ENCODE measurements at places on chromosomes 16 and 17.
A peak's percentile ranks its signal among the peaks of the same experiment; 100 is the strongest.

GRCh38 chr17:50684612-50685333 lies 22.9 kb downstream of the ANKRD40 start:
- DNase-seq: no peak

DNA sequence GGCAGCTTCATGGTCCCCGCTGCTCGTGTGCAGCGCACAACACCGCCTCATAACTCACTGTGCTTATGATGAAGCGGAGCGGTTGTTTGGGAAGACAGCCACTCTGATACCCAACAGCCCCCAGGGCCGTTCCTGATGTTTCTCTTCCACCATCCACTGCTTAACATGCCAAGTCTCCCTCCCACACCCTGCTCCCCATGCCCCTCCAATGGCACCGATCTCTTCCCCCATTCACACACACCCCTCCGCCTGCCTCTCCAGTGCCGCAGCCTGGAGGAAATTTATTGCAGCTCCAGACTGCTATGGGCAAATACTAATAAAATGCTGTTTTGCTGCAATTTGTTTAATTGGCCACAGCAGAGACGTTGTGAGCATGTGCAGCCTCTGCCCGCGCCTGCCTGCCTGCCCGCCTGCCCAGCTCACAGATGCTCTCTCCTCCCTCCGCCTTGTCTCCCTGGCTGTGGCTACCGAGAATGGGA lies 80.3 kb upstream of the LHX1 start:
- DNase-seq: no peak

GRCh38 chr17:41504246-41504977 lies 1.0 kb downstream of the KRT13 start:
- no peak for DNase-seq

GRCh38 chr17:81221371-81221841 lies 1.4 kb downstream of the CEP131 start:
- no peak for DNase-seq

DNA sequence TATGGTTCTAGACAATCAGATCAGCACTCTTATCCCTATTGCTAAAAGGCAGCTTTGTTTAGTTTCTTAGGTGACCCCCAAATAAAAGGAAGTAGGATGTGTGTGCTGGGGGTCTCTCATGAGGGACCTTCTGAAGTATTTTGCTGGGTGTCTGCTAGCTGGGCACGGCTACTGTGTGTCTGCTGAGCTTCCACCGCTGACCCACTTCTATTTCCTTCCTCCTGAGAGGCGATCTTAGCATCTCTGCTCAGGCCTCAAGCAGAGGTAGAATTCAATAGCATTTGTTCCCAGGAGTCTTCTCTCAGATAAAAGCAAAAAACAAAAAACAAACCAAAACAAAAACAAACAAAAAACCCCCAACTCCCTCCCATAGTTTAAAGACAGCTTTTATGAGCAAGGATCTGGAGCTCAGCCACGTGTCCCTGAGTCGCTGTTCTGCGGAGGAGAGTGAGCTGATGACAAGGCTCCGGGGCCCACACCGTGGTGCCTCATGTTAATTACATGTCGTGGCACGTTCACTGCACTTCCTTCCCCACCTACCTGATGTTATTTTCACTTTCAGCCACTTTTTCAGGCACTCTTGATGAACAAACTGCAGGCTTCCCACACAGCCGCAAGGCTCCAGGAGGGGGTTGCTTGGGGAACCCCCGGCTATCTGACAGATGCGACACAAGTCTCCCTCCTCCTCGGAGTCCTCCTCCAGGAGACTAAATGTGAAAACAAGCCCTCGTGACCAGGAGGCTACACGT lies 83.5 kb downstream of the MARCHF10 start:
- no peak for DNase-seq

DNA sequence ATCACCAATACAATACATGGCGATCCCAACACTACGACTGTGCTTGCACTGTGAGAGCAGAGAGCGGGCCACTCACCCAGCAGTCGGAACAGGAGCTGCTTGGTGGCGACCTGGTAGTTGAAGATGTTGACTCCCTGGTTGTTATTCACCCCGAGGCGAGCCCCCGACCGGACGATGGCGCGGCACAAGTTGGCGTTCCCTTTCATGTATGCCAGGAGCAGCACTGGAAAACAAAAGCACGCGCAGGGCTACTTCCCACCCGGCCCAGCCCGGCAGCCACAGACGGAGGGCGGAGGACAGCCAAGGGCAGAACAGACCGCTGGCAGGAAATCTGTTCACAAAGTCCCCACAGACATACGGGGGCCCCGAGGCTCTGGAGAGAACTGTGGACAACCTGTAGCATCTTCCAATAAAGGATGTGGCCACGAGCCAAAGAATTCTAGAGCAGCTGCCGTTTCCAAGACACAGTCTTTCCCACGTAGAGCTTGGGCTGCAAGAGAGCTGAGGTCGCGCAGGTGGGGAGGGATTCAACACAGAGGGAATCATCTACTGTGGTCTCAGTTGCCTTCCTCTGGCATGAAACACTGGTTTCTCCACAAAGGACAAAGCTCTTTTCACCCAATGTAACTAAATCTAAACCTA lies 27.8 kb downstream of the CYB5D2 start:
- DNase-seq: no peak

DNA sequence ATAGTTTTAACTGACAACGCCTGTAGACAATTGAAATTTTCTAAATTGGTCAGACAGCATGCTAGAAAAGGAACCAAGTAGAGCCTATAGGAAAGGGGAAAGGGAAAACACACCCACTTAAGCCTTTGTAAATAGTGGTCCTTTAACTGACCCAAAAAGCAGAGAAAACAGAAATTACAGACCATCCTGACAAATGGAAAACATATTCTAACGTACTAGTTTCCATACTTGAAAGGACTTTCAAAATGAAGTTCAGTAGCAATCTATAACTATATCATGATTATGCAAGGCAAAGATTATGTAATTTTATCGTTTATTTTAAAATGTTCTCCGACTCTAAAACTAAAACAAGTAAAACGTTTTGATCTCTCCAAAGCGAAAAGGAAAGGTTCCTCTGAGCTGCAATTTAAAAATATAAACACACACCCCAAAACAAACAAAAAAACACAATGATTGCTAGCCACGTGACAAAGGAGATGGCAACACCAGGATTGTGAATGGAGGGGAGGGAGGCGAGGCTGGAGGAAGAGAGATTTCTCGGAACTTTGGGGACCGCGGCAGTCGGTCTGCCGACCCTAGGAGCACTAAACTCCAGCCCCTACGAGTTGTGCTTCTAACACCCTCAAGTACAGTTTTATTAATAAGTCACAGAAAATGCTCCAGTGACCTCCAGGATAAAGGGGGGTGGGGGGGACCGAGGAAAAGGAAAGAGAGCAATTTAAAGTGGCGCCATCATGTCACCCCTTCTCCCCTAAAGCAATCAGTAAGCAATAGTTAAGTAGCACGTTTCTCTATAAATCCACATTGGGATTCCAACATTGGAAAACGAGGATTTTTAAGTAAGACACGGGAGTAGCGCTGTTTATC lies 1.7 kb downstream of the KANSL1 start:
- no peak for DNase-seq

- DNase-seq: no peak
Observed at GRCh38 chr17:27345141-27345904, 51.4 kb downstream of the WSB1 start.

GRCh38 chr16:2734844-2735515 lies 15.0 kb upstream of the PRSS27 start:
- no peak for DNase-seq

DNA sequence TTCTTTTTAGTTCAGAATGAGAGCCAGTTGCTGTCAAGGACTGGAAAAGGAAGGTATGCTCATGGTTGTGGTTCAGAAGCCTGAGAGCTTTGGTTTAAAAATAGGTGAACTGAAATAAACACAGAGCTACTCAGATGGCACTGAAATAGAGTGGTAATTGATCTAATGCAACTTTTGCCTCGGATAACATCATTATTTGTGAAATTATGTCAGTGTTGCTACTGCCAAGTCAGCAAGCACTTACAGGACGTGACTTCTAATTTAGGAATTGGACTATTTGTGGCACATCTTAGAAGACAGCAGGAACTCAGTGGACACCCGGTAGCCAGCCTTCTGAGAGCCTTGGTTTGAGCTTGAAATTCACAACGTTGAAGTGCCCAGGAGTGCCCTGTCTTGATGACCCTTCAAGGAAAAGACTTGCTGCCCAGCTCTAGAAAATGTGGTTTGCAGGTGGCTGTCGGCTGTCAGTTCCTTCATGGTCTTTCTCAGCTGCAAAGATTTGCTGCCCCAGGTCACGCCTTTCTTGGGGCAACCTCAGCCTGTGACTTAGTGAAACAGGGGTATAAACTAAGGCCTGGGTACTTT lies 42.0 kb upstream of the XYLT1 start:
- DNase-seq: no peak

GRCh38 chr17:76394166-76394565 lies 9.8 kb downstream of the SPHK1 start:
- no peak for DNase-seq

GRCh38 chr16:85042606-85043005 lies 15.0 kb downstream of the KIAA0513 start:
- no peak for DNase-seq

GRCh38 chr16:1279945-1280589 lies 24.2 kb downstream of the TPSD1 start:
- no peak for DNase-seq

GRCh38 chr16:48611329-48612137 lies 1.6 kb upstream of the N4BP1 start:
- DNase-seq: no peak

DNA sequence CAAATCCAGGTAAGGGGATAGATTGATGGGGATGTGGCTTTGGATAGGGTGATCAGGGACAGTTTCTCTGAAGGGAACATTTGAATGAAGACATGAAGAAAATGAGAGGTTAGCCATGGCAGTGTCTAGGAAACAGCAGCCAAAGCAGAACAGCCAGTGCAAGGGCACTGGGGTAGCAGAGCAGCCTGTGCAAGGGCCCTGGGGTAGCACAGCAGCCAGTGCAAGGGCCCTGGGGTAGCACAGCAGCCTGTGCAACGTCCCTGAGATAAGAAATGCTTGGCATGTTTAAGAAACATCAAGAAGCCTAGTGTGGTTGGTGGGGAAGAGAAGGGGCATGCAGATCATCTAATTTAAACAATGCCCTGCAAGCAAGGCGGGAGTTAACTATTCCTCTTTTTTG lies 128.5 kb downstream of the IRX5 start:
- DNase-seq: no peak

DNA sequence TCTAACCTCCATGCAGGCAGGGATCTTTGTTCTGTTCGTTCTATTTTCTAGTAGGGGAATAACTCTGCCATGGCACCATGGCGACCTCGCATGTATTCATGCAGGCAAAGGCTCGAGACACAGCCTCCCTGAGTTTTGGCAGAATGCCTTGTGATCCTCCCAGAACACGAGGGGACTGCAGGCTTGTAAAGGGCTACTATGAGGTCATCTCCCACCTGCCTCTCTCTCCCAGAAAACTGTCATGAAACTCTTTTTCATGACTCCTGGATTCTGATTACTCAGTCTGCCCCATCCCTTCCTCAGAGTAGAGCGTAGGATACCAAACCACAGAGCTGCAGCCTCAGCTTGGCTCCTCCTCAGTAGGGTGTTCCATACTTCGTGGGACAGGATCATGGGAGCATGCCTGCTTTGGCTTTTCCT lies 64.3 kb downstream of the IGF2BP1 start:
- DNase-seq: no peak

DNA sequence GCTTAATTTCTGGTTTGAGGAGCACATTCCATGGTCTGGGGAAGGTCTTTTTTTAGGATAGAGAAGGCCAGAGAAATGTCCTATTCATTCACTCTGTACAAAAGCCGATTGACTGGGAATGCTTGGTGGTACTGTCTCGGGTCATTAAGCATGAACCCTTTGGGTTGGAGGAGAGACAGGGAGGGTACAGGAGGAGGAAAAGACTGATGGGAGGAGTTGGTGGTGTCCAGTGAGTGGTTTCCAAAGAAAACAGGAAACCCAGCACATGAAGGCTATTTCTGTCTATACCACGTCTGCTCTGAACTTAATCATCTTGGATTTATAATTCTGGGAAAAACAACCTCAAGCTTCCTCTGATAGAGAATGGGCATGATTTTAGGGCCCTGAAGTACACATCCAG lies 111.9 kb downstream of the XYLT1 start:
- DNase-seq: no peak

DNA sequence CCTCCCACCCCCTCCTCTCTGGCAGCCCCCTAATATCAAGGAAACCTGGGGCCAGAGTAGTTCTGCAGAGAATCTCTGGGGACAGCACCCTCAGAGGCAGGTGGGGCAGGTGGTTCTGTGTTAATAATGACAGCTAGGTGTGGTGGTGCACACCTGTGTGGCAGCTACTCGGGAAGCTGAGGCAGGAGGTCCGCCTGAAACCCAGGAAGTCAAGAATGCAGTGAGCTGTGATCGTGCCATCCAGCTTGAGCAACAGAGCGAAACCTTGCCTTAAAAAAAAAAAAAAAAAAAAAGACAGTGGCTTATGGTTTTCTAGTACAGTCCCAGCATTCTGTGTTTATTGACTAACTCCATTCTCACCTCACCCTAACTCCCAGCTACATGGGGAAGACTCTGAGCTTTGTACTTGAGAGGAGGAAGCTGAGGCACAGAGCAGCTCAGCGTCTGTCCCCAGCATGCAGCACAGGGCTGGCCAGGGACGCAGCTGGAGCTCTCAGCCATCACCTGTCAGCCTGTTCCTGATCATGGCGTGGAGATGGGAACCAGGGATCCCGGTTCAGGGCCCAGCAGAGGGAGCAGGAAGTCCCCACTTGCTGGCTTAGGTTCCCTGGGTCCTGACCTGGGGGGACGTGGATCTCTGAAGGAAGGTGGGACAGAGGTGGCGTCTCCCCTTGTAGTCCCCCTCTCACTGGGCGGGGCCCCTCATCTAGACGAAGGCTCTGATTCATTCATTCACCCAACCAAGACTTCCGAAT lies 6.1 kb downstream of the DBNDD1 start:
- DNase-seq: no peak

DNA sequence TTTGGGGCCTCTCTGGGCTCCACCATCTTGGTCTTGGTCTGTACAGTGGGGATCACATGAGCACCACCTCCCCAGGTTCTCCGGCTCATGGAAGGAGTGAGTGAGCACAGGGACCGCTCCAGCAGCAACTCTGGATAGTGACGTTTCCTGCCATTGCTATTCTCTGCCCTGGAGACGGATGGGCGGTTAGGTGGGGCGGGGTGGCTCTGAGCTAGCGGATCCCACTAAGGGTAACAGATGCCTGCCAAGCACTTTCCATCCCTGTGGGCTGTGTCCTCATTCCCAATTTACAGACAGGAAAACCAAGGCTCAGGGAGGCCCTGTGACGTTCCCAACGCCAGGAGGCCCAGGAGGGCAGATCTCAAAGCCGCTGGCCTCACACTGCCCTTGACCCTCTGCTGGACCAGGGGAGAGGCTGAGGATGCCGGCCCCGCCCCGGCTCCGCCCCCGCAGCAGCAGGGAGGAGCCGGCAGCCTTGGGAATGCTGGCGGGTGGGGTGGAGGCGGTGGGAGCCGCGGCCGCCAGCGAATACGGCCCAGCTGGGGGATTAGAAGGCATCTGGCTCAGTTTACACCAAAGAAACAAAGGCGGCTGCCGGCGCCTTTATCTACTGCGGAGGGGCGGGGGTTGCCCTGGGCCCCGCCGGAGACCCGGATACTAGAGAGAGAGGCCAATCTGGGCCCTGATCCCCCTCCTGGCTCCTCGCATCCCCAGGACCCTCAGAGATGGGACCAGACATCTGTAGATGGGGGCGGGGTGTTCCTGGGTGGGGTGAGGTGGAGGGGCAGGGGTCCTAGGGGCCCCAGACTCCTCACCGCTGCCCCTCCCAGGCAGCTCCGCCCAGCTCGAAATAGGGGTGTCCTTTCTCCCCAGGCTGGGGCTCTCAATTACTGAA lies 122.3 kb upstream of the CIBAR2 start:
- peak; percentile 56 for DNase-seq

GRCh38 chr16:79982361-79982760 lies 381.8 kb upstream of the MAF start:
- no peak for DNase-seq

- peak; percentile 51 for DNase-seq
Observed at GRCh38 chr16:79598348-79599181, 2.0 kb downstream of the MAF start.
